NCI-H1417 treated with DMSO at 0.1 percent for 48 hours (cell line): ENCODE measurements at places on chromosomes 3 and 15.
A peak's percentile ranks its signal among the peaks of the same experiment; 100 is the strongest.

- DNase-seq = no peak
Observed at GRCh38 chr15:71559616-71560015, 250.7 kb upstream of the NR2E3 start.

- no peak for DNase-seq
Observed at GRCh38 chr3:78003090-78003489, 963.2 kb downstream of the ROBO2 start.

- DNase-seq = no peak
Observed at GRCh38 chr15:81887912-81888311, 157.9 kb downstream of the MEX3B start.

- DNase-seq = no peak
Observed at GRCh38 chr3:142027735-142028134, 121.6 kb downstream of the TFDP2 start.

DNA sequence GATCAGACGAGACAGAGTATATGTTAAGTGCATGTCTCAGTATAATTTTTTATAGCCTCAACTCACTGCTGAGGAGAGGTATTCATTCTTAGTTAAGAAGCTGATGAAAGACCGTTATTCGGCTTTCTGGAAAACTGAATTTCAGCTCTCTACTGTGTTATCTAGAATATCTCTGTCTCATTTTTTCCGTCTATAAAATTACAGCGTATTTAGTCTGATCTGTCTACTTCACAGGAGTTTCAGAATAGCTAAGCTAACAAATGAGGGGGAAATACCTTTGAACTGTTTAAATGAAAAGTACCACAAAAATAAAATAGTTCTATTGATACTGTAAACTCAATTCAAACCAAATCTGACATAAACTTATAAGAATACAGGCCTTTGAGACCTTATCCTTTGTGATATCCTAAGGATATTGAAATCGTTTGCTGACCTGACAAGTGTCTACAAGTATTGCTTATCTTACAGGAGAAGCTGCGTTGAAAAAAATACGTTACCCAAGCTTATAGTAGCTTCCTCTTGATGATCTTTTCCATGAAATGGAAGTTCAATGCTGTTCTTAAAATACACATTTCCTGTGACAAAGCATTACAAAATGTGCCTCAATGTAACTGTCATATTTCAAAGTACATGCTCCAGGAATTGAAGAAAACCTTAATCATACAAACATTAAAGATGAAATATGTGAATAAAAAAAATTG, 104.6 kb downstream of the IL1RAP start:
- no peak for DNase-seq

GRCh38 chr3:48466386-48467109, 20.0 kb downstream of the ATRIP start:
- DNase-seq = no peak

DNA sequence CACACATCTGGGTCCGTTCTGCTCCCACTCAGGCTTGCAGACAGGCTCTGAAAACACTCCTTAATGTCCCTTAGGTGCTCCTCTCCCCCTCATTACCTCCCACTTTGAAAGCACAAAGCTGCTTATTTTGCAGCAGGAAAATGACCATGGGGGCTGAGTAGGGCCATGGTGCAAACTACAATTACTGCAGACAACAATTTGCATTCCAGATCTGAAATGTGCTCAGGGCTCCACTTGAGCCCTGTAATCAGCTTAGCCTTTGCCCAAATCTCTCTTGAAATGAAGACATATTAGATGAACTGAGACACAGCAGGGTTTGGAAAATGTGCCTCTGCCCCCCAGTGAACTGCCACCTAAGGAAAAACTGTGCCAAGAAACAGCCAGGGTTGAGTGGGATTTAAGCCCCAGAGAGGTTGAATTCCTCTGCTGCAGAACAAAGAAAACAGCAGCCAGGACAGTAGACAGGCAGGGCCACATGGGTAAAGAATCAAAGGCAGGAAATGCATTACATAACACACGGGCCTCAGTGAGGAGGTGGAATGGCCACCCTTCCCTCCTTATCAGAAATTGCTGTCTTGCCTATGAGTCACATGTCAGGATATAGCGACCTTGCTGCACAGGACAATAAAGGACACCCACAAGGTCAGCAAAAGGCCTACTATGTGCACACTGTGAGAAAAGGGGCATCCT, 126.8 kb upstream of the ARHGEF3 start:
- DNase-seq = no peak

- no peak for DNase-seq
Observed at GRCh38 chr15:52086011-52086786, 26.4 kb downstream of the BCL2L10 start.

DNA sequence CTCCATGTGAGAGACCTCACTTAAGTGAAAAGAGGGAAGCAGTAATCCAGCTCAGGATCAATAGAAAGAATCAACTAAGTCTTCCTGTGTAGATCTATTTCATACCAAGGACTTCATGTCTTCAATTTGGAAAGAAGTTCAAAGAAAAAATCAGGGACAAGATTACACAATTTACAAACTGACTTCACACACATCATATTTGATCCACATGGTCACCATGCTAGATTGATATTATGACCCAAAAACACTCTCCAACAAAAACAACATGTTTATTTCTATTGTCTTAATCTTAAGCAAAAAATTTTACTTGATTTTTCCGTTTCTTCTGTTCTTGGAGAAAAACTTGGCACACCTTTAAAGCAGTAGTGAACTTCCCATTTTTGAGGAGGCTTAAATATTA, 76.3 kb downstream of the THBS1 start:
- DNase-seq = no peak

DNA sequence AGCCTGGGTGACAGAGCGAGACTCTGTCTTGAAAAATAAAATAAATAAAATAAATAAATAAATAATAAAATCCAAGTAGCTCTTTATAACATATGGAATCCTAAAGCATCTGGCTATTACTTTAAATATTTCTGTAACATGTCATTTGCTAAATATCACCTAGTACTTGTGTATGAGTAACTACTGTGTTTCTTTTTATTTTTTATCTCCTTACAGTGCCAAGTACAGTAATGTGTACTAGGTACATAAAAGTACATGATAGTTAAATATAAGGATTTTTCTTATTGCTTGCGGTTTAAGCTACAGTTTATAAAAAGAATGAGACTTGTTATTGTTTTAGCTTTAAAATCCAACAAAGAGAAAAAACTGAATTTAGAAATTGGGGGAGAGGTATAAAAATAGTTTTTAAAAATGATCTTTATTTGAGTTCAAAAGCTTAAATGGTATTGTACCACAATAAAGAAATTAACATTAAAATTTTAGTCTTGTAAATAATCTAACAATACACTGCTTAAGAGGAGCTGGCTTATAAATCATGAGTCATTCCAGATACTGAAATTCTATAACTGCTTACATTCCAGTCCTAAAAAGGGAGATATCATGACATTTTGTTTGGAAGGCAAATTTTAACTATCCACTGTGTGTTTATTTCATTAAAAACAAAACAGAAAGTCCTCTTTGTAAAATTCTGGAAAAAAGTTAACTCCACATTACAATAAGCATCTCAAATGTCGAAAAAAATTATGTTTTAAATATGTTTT, 73.1 kb downstream of the FGF7 start:
- DNase-seq = no peak

- DNase-seq = no peak
Observed at GRCh38 chr15:85630311-85630710, 164.4 kb downstream of the KLHL25 start.

DNA sequence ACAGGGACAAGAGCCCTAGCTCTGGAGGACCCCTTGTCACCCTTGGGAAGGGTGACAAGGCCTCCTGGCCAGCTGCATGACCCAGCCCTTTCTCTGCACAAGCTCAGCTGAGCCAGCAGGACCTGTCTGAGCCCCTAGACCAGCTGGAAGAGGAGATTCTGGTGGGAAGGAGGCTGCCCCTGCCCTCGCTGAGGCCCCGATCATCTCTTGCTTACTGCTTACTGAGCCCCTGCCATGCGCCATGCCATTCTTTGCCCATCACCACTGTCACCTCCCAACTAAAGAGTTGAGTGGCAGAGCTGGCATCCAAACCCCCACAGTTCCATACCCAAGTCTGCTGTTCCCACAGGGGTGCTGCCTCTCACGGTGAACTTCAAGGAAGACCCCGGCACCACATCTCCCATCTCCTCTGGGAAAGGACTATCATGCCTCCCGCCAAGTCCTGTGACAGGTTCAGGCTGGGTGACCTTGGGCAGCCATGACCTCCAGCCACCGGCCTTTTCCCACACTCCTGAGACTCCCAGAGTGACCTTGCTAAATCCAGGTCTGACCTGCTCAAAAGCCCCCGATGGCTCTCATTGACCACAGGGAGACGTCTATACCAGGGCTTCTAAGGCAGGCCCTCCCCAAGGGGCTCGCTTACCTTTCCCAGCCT, 34.0 kb downstream of the ACSBG1 start:
- no peak for DNase-seq

GRCh38 chr15:78149805-78150751, 916 bp downstream of the IDH3A start:
- DNase-seq = no peak

GRCh38 chr3:14148041-14148985, 23.5 kb downstream of the TMEM43 start:
- DNase-seq = no peak

GRCh38 chr3:181425074-181425473, 286.7 kb upstream of the SOX2 start:
- no peak for DNase-seq

GRCh38 chr3:150761831-150762661, 923 bp downstream of the SIAH2 start:
- peak; percentile 7 for DNase-seq

DNA sequence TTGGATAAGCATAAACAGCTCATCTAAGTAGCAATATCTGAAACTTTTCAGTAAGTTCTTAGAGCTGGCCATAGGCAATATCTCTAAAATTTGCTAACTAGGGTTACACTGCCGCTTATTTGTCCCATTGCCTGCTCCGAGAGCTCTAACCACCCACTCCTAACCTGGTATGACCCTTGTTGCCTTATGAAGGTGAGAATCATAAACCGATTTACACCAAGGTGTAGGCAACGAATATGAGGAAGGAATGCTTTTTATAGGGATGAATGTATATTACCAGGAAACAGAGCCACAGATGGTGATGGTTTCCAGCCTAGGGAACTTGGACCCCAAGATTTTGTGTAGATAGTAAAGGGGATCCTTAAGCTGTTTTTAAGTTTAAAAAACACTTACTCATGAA, 440.9 kb downstream of the PDCD6IP start:
- no peak for DNase-seq

DNA sequence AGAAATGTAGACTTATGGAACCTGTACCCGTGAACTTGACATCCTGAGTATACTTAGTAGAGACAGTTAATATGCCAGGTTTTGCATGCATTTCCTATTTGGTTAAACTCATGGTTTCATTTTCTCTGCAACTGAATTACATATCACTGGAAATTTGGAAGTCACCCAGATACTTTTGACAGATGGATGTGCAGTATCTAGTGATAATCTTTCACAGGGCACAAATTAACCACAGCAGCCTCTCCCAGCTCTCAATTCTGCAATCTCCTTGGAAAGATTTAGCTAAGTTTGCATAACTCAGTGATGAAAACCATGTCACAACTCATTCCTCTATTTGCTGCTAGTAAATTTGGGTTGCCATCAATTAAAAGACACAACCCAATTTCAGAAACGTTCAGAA, 162.3 kb upstream of the TPM1 start:
- no peak for DNase-seq

GRCh38 chr3:146390957-146391356, 78.4 kb downstream of the PLSCR2 start:
- no peak for DNase-seq

- DNase-seq = no peak
Observed at GRCh38 chr15:35514759-35515158, 31.2 kb downstream of the DPH6 start.

GRCh38 chr15:101310508-101310907, 15.5 kb upstream of the SNRPA1 start:
- DNase-seq = no peak

- no peak for DNase-seq
Observed at GRCh38 chr15:59298225-59298853, 74.3 kb downstream of the MYO1E start.

GRCh38 chr3:50342813-50343633, 2.4 kb upstream of the RASSF1 start:
- no peak for DNase-seq

GRCh38 chr15:62564886-62565633, 400.0 kb upstream of the C2CD4B start:
- DNase-seq = no peak

- DNase-seq = no peak
Observed at GRCh38 chr3:165854696-165855095, 17.5 kb upstream of the BCHE start.

GRCh38 chr3:187974871-187975271, 179.1 kb upstream of the LPP start:
- DNase-seq = no peak
